ENCODE measurements at places on chromosomes 2 and 18. TPM values are rescaled to one million over a fixed set of nuclear protein-coding genes. Genes with fewer than 3 reads are reported as not detected.

The KIAA2012 gene
- total RNA-seq = not detected

The HADHA gene
- 174 TPM for total RNA-seq

The CHRNA1 gene
- not detected for total RNA-seq

The SLC23A3 gene
- 1.6 TPM for total RNA-seq

DNA sequence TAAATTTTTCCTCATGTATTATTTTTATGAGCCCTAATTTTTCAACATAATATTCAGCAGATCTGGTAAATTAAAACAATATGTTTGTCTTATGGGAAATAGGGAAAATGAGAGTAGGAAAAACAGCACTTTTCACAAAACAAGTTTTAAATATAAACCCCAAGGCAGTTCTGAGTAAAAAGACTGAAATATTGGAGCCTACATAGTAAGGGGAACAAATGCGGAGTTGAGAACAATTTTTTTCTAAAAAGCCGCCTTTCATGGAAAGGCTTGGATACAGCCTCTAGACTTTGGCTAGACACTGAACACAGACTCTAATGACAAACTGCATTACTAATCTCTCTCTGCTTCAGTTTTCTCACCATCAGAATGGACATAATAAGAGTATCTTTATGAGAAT, 174.1 kb downstream of the NOL4 start:
- no peak for DNase-seq

- DNase-seq = peak; percentile 14
These were observed 1280.5 kb upstream of the ZEB2 start for GRCh38 chr2:145800151-145801091.

- peak; percentile 69 for DNase-seq
These were observed 23.9 kb downstream of the PRKCE start for GRCh38 chr2:45675263-45675812.

- peak; percentile 32 for DNase-seq
These were observed 144.7 kb downstream of the CAPN13 start for GRCh38 chr2:30662268-30663131.

DNA sequence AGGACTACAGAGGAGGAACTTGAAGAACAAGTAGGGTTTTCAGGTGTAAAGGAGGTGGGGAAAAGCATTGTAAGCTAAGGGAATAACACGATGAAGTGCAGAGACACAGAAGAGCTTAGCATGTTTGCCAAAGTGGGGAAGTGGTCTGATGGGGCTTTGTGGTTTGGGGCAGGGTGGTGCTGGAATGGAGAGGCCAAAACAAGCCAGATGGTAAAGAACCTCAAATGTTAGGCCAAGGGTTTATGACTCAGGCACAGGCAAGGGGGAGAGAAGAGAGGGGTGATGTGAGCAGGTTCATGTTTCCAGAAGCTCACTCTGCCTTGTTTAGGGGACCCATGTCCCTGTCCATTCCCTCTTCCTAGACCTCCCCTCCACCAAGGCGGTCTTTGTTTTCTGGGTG, 104.5 kb upstream of the YWHAQ start:
- DNase-seq = no peak

- DNase-seq = no peak
These were observed 229.4 kb downstream of the HAUS1 start for GRCh38 chr18:46333431-46334135.

GRCh38 chr2:233221378-233222063, 30.0 kb upstream of the ATG16L1 start:
- peak; percentile 95 for DNase-seq

- no peak for DNase-seq
These were observed 69.6 kb upstream of the MGAT4A start for GRCh38 chr2:98800330-98801064.

DNA sequence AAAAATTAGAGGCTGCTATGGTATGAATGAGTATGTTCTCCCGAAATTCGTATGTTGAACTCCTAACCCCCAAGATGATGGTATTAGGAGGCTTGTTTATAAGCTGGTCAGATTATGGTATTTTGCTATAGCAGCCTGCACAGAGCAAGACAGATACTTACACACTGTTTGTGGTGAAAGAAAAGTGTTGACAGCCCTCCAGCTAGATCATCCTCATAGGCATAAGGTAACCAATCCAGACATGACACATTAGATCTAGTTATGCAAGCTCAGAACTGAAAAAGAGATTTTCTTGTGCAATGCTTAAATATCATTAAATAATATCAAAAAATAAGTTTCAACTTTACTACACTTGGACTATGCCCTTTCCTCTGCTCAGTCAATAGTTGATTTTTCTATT, 107.1 kb downstream of the ABCA12 start:
- no peak for DNase-seq

DNA sequence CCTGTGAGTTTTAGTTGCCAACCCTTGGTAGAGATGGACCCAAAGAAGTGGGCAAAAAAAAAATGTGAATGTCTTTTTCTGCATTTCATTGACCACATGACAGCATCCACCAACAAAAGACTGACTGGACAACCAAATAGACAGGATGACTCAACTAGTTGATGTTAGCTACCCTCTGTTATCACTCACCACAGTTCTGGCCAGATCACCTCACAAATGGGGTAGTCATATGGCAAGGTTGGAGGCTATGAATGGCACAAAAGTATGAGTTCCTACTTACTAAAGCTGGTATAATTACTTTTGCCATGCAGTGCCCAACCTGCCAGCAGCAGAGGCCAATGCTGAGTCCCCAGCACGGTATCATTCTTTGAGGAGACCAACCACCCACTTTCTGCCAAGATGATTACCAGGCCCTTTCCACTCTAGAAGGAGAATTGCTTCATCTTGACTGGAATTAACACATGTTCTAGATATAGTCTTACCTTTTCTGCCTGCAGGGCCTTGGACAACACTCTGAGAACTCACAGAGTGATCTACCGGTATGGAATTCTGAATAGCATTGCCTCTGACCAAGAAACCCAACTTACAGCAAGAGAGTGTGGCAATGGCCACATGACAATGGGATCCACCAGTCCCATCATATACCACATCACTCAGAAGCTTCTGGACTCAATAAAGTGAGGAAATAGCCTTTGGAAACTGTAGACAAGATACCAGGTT, 20.1 kb upstream of the TCF7L1 start:
- no peak for DNase-seq

Data from fibroblast of the aortic adventitia (primary cell).